ENCODE measurements at places on chromosomes 4 and X. TPM values are rescaled to one million over a fixed set of nuclear protein-coding genes. Genes with fewer than 3 reads are reported as not detected.

Gene PNMA6F
- total RNA-seq = not detected

Gene ZNF157
- total RNA-seq = 0.69 TPM

Gene CLNK
- not detected for total RNA-seq

Gene ZNF81
- total RNA-seq = 5.8 TPM

Gene KLB
- total RNA-seq = not detected

Gene CLRN2
- not detected for total RNA-seq

Gene FRYL
- 54.2 TPM for total RNA-seq

Gene TCP11X1
- total RNA-seq = not detected

Gene SPANXA2
- total RNA-seq = not detected

Gene CENPVL3
- total RNA-seq = 0.33 TPM

Gene CENPI
- total RNA-seq = 20.4 TPM

Gene GAGE1
- total RNA-seq = not detected

Gene AIFM1
- 63.1 TPM for total RNA-seq

Gene NDNF
- total RNA-seq = not detected

Gene SSX3
- not detected for total RNA-seq

Gene TLR10
- 0.12 TPM for total RNA-seq

Gene SLC26A1
- not detected for total RNA-seq

Gene SPANXN4
- not detected for total RNA-seq

Gene MAGED4B
- total RNA-seq = 0.44 TPM

Gene TMLHE
- 13.2 TPM for total RNA-seq

Gene CXCL9
- 0.74 TPM for total RNA-seq

Gene LRAT
- total RNA-seq = not detected

All from activated naive CD4-positive, alpha-beta T cell treated with anti-CD3 and anti-CD28 coated beads for 36 hours (primary cell).